A549 treated with CORT108297 at 1 μM for 4 hours (cell line): ENCODE measurements at places on chromosomes 11 and 22. TPM values are rescaled to one million over a fixed set of nuclear protein-coding genes. Genes with fewer than 3 reads are reported as not detected.

The APOL6 gene
- total RNA-seq = 1.5 to 2.2 TPM (median 1.8 TPM) in 5 replicates

The OR5P2 gene
- total RNA-seq = not detected in 5 replicates

The SYT13 gene
- 6.6 to 8.1 TPM (median 7.0 TPM) in 5 replicates for total RNA-seq

The TLCD5 gene
- total RNA-seq = 5.1 to 8.7 TPM (median 7.2 TPM) in 5 replicates
